ENCODE measurements at places on chromosomes 5 and 9.

DNA sequence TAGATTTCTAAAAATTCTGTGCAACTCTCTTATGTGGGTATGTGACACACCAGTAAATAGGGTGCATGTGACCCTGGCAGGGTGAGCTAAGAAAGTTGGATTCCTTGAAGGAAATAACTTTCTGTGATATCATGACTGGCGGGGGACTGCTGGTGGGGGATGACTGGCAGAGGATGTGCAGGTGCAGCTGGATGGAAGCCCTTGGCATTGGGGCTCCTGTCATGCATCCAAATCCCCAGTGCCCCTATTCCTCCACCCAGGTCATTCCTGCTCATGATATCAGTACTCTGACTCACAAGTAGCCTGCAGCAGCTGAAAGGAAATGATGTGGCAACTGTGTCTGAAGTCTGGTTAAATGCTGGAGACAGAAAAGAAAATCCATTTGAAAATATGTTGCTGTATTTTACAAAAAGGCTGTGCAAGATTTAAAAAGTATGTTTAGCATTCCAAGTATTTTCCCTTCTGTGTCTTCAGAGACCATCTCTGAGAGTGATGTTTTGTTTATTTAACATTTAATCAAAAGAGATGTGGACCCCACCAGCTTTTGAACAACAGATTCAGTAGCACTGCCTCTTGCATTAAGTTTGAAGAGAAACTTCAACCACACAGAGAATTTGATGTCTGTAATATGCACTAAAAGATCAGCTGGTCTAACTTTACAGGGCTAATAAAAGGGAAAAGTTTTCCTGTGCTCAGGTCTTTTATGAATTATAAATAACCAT is 17.9 kb upstream of the ZSWIM6 start:
- no peak for DNase-seq

GRCh38 chr9:127714951-127715469 is 453 bp downstream of the PTRH1 start:
- DNase-seq = no peak

GRCh38 chr9:127030814-127031740 is 91.4 kb downstream of the ANGPTL2 start:
- DNase-seq = no peak

GRCh38 chr5:156589946-156590216 is 260.2 kb upstream of the PPP1R2B start:
- no peak for DNase-seq

GRCh38 chr9:3137347-3137695 is 293.4 kb upstream of the PUM3 start:
- DNase-seq = no peak

GRCh38 chr9:122225312-122226141 is 3.2 kb downstream of the LHX6 start:
- DNase-seq = no peak

DNA sequence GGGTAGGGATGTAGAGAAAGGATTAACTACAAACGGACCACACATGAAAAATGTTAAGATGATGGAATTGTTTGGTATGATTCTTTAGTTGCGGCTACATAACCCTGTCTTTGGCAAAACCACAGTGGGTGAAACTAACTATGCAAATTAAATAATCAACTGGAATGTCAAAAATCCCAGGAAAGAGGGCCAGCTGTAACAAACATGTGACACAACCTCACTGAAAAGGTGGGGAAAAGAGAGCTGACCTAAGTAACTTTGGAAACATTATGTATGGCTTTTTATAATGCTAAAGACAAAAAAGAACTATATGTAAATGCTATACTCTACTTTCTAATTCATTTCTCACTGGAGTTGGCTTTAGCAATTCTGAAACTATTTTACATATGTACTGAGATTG is 252.0 kb downstream of the MRPS30 start:
- no peak for DNase-seq

- DNase-seq = no peak
Observed at GRCh38 chr5:82413302-82414040, 135.3 kb upstream of the RPS23 start.

GRCh38 chr9:133814586-133815208 is 76.5 kb upstream of the SARDH start:
- DNase-seq = no peak

GRCh38 chr9:122126331-122127261 is 33.0 kb downstream of the NDUFA8 start:
- DNase-seq = no peak

- no peak for DNase-seq
Observed at GRCh38 chr9:2029666-2030170, 14.6 kb downstream of the SMARCA2 start.

- DNase-seq = no peak
Observed at GRCh38 chr5:133128066-133128465, 76.3 kb downstream of the HSPA4 start.

GRCh38 chr9:133619791-133620190 is 10.6 kb upstream of the FAM163B start:
- peak; percentile 11 for DNase-seq

GRCh38 chr9:87599901-87600610 is 102.4 kb downstream of the DAPK1 start:
- DNase-seq = no peak

DNA sequence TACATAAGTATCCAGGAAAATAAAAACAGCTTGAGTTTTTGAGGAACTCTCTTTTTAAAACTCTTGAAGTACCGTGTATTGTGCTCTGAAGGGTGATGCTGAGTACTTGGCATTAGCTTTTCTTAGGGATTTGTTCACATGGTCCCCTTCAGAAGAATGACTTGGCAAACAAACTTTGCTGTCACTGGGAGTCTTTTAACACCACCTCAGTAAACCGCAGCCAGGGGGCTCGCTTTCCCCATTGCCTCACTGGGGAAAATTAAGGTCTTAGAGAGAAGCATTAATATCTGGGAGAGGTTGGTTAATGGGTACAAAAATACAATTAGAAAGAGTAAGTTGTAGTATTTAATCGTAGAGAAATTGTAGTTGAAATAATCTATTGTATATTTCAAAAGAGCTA is 105.9 kb upstream of the DAP start:
- no peak for DNase-seq

GRCh38 chr5:138305797-138306196 is 25.8 kb downstream of the CDC25C start:
- no peak for DNase-seq

- DNase-seq = peak; percentile 58
Observed at GRCh38 chr9:126705767-126706697, 92.3 kb downstream of the LMX1B start.

DNA sequence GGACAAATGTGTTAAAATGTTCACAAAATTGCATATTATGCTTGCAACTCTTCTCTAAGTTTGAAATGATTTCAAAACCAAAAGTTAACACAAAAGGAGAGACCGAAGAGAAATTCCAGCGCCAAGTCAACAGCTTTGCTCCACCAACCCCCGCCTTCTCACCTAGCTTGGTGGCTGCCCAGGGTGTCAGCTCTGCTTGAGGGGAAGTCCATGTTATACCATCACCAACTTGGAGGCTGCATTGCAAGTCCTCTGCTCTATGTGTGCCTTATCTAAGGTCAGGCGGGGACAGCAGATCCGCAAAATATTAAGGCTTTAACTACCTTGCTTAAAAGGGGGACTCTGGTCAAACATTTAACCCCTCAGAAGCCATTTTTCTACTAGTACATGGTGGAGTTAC is 14.6 kb downstream of the CCNJL start:
- no peak for DNase-seq

- no peak for DNase-seq
Observed at GRCh38 chr5:153981905-153982605, 56.7 kb downstream of the FAM114A2 start.

- DNase-seq = no peak
Observed at GRCh38 chr9:94613003-94613402, 19.4 kb upstream of the FBP2 start.

DNA sequence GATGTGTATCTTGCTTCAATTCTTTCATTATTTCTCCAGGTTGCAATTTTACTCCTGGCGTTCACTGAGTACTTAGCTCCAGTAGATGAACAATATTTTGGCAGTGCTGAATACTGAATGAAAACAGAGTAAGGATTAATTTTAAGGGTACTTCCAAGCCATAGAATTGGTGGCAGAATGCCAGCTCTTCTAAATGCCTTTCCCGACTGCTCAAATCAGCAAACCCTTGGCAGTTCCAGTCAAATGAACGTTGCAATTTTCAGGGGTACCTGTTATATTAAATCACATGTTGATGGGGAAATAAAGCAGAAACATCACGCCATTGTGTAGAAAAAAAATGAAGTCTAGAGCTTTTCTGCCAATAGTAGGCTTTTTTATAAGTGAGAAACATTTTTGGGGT is 282.4 kb upstream of the RPS23 start:
- no peak for DNase-seq

DNA sequence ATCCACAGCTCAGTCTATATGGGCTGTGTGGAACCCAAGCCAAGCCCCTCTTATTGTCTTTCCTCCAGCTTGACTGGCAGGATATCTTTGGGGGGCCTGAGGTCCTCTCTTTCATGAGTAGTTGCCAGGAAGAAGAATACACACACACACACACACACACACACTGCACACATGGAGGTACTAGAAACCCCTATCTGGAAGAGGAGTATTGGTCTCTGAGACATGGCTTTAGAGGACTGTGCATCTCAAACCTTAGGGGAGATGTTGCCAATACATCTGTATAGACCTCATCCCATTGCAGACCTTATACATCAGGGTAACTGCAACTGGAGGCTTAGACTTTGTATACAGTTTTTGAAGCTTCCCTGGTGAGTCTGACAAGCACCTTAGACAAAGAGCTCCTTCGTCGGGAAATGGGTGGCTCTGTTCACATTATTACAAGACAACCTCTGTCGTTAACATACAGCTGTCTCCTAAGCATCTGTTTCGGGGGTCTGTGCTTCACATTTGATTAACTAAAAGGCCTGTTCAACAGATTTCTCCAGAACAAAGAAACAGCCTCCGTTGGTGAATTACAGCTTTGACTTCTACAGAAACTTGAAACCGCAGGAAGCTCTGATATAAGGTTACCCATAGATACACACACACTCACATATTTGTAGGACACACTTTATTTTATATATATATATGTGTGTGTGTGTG is 5.5 kb upstream of the ENTREP1 start:
- no peak for DNase-seq

DNA sequence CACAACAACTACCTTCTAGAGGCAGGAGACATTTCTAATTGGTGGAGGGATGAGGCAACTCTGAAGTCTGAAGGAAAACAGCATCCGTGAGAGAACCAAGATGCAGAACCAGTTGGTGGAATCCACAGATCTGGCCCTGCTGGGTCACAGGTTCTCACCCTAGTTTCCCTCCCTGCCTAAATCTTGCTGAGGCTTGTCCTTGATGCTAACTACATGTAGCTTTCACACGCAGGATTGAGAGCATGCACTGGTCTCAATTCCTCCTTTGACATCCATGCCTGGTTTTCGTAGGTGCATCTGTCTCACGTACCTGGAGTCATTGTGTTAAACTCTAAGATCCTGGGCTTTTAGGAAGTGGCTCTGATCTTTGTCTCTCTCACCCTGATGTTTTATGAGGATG is 9.7 kb upstream of the F2RL1 start:
- DNase-seq = no peak

DNA sequence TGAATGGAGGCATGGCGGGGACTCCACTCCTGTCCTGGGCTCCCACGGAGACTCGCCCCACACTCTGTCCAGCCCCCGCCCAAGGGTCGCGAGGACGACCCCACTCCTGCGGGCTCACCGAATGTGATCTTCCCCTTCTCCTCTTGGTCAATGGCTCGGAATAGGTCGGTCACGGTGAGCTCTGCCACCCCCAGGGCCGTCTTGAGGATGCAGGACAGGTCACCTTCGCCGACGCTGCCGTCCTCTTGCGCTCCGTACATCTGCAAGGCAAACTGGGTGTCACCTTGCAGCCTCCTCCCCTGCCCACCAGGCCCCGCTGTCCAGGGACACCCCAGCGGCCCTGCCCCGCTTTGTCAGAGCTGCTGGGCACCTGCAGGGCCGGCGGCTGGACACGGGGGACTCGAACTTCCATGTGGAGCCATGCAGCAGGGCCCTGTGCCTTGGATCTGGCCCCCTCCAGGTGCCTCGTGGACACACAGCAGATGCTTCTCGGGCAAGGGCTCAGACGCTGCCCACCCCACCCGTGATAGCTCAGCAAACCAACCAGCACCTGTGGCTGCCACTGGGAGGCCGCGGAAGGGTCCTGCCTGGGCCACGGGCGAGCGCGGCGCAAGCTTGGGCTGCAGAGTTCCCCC is 21.5 kb upstream of the SLC6A3 start:
- no peak for DNase-seq

GRCh38 chr5:62460578-62460983 is 48.0 kb downstream of the IPO11 start:
- no peak for DNase-seq

- DNase-seq = no peak
Observed at GRCh38 chr9:89528131-89528530, 30.2 kb upstream of the SEMA4D start.

DNA sequence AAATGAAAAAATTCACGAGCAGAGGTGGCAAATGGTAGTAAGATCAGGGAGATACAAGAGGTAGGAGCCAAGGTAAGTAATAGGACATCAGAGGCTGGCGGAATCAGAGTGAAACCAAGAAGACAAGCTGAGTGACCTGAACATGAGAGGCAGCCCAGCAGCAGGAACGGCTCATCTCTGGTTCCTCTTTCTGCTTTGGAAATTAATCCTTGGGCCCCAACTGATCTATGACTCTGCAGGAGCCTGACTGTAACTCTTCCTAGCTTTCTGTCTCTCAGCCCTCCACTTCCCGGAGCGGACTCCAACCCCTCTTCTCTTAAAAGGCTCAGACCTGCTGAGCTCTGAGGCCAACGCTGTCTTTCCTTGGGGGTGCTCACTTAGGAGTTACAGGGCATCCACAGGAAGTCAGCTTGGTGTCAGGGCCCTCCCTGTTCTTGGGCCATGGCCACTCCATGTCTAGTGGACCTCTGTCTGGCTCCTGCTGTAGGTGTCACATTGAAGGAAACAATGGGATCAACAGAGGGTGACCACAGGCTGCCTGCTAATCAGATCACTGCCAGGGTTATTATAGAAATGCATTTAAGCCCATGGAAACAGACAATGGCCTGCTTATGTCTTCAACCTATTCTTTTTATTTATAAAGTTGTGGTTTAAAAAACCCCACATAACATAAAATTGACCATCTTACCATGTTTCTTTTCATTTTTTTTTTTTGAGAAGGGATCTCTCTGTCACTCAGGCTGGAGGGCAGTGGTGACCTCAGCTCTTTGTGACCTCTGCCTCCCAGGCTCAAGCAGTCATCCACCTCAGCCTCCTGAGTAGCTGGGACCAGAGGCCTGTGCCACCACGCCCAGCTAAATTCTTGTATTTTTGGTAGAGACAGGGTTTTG is 22.5 kb upstream of the SHB start:
- no peak for DNase-seq

DNA sequence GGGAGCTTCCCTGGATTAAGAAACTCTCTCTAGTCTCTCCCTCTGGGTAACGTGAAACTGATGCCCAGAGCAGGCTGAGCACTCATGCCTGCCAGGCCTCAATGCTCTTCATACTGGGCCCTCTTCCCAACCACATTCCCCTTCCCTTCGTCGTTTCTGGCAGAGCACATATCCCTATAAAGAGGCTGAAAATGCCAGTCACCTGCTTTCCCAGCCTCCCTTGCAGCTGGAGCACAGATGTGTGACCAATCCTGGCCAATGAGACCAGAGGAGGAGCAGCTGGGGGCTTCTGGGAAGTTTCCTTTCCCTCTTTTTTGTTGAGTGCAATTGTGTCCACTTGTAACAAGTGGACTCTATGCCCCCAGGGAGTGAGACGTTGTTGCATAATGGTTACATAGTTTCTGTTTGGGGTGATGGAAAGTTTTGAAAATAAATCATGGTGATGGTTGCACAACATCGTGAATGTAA is 30.2 kb upstream of the SMIM23 start:
- no peak for DNase-seq

Measured in effector CD8-positive, alpha-beta T cell (primary cell).